ENCODE measurements at places on chromosomes 3 and 15.

DNA sequence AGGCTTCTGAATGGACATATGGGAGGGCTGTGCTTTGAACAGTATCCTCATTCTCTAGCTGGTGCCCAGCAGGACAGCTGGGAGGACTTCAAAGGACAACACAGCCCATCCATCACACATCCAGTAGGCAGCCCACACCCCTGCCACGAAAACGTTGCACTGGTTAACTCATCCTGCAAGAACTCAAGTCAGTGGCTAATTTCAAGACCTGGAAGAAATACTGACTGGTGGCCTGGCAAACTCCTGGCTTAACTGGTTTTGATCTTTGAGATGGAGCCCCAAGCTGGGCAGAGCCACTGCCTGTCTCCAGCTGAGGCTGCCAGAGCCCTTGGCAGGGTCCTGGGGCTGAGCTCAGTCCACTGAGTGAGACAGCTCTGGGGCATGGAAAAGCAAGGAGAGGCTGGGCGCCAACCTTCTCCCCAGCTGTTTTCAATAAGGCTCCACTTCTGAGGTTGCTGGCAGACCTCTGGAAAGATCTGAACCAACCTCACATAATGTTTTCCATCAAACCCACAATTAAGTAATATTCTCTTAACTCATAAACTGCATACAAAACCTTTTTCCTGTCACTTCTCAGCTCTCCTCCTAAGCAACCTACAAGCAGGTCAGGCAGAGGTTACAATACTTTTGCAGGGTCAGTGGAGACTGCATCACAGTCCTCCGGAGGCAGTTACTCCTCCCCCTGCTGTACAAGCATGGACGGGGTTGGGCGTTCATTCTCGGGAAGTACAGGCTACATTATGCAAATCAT, 110.3 kb downstream of the MYLK start:
- no peak for DNase-seq

DNA sequence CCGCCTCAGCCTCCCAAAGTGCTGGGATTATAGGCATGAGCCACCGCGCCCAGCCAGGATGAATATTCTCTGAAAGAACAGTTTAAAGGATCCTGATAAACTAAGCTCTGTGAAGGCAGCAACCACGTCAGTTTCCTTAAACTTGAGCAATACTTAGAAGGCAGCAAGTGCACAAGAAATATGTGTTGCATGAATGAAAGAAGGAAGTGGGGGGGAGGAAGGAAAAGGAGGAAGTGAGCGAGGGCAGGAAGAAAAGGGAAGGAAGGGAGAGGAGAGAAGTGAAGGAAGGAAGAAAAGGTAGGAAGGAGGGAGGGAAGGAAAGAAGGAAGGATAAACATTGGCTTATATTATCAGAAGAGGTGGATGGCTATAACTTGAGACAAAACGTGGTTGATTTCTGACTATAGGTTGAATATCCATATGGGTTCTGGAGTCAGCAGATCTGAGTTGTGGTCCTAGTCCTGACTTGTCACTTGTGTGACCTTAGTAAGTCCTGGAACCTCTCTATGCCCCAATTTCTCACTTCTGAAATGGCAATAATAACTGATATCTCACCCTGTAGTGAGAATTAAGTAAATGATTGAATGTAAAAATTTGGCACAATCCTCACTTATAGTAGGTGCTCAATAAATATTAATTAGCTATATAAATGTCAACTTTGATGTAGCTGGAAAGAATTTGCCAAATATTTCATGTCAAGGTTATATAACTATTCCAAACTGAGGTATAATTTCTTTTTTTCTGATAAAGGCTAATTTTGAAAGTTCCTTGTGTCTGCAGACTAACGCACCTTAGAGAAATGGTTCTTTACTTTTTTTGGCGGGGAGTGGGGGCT, 12.0 kb upstream of the SEMA4B start:
- no peak for DNase-seq

GRCh38 chr15:90037961-90038631, 37.0 kb downstream of the ZNF710 start:
- DNase-seq = no peak

- peak; percentile 78 for DNase-seq
These were observed 4.7 kb upstream of the RNF13 start for GRCh38 chr3:149808209-149808829.

- DNase-seq = no peak
These were observed 48.0 kb downstream of the CGGBP1 start for GRCh38 chr3:88010810-88011209.

DNA sequence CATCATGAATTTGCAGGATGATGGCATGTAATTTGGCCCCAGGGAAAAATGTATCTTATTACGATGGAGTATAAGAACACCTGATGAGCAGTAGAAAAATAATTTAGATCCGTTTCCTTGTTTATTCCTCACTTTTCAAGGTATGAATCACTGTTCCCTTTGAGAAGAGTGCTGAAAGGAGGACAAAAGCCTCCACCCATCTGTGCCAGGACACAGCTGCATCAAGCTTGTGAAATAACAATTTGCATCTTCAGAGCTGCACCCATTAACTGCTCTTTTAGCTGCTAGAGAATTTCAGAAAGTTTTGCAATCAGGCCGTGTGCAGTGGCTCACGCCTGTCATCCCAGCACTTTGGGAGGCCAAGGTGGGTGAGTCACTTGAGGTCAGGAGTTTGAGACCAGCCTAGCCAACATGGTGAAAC, 9.6 kb downstream of the CLDND1 start:
- DNase-seq = no peak

DNA sequence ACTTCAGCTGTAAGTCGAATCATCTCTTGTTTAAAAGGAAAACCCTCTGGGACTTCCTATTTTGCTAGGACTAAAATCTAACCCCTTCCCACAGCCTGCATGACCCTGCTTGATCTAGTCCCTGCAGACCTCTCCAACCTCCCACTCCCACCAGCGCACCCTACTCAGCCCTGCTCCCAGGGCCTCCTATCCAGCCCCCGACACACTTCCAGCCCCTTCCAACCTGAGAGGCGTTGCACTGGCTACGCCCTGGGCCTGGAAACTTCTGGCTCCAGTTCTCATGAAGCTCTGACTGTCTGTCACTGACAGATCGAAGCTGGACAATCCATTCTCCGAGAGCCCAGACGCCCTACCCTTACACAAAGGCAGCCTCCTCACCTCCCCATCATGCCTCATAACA, 21.8 kb downstream of the NTRK3 start:
- DNase-seq = no peak

DNA sequence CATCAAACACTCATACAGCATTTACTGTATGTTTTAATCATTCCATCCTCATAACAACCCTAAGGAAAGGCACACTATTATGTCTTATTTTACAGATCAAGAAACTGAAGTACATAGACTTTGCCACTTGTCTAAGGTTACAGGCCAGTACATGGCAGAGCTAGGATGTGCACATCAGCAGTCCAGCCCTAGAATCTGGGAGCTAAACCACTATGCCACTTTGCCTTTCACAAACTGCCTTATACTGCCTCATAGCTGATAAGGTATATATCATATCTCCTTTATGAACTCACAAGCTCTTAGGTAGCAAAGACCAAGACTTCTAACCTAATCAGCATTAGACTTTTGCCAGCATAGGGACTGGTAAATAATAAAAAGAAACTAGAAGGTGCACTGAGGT, 49.1 kb downstream of the MYO9A start:
- no peak for DNase-seq

GRCh38 chr15:59538494-59538893, 73.1 kb upstream of the GCNT3 start:
- DNase-seq = no peak

GRCh38 chr3:32733631-32734229, 48.7 kb downstream of the CNOT10 start:
- peak; percentile 4 for DNase-seq

- no peak for DNase-seq
These were observed 166.8 kb downstream of the IL1RAP start for GRCh38 chr3:190680691-190681090.

GRCh38 chr3:112338021-112338726, 5.2 kb downstream of the CD200 start:
- DNase-seq = no peak

GRCh38 chr3:185823078-185824044, 1.5 kb downstream of the IGF2BP2 start:
- DNase-seq = no peak

GRCh38 chr3:162196964-162197363, 700.4 kb downstream of the OTOL1 start:
- DNase-seq = no peak

- no peak for DNase-seq
These were observed 41.9 kb downstream of the GPR160 start for GRCh38 chr3:170079536-170080165.

GRCh38 chr3:157263027-157263426, 103.1 kb upstream of the CCNL1 start:
- DNase-seq = no peak

DNA sequence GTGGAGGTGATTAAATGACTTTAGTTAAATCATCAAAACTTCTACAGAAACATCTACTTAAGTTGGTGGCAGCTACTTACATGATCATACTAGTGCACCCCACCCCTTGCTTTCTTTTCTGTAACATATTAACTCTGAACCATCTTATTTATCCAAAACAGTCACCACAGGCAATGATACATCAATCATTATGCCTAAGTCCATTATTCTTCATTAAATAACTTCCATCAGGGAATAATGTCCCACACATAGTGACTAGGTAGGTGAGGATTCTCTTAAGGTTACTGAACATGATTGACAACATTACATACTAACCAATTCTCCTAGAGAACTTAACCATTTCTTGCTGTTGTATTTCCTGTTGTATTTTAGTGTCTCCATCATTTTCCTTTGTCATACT, 210.2 kb downstream of the NR1D2 start:
- DNase-seq = no peak

DNA sequence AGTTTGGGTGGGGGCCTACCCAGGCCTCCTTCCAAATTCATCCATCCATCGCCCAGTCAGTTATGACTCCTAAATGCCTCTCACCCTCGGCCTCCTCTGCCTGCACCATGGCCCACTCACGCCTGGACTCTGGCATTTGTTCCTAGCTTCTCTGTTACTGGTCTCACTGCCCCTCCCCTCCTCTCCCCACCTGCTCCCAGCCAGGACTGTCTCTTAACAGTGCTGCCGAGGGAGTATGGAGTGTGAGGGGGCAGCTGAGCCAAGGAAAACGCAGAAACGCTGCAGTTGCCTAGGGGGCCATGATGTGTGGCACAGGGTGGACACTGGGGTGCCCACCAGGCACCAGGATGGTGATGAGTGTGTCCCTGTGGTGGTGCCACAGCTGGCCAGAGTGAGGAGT, 3.1 kb downstream of the RCCD1 start:
- DNase-seq = no peak

- DNase-seq = no peak
These were observed 160.9 kb downstream of the TIGIT start for GRCh38 chr3:114454551-114455251.

GRCh38 chr3:122754929-122755328, 38.7 kb downstream of the HSPBAP1 start:
- no peak for DNase-seq

DNA sequence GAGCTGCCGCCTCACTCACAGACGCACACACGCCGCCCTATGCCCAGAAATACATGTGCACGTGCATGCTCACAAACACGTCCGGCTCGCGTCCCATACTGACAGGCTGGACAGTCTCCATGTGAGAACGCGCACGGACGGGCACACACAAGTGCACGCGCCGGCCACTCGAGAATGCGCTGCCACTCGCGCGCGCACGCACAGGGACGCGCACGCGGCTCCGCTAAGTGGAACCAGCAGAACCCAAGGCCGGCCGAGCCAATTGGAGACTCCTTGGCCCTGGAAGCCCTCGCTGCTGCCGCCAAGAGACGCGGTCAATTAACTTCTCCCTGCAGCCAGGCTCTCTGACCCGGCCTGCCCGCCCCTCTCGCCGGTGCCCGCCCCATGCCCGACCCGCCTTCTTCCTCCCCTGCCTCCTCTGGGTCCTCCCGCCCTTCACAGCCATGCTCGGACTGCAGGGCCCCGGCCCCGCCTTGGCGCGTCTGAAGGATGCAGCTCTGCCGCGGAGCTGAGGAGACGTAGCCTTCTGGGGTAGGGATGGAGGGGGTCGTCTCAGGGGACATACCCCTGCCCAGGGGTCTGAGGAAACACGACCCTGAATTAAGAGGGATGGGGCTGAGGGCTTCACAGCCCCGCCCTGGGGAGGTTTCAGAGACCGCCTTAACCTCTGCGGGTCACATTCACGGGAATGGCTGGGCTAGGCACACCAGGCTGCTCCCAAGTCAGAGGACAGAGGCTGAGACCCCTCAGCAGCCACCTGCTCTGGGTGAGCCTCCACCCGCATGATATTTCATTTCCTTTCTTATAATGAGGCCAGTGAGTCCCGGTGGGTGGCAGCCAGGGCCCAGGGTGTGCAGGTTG, 15.0 kb downstream of the PTH1R start:
- no peak for DNase-seq

GRCh38 chr3:134992586-134992985, 197.5 kb downstream of the EPHB1 start:
- no peak for DNase-seq

GRCh38 chr3:159629329-159630084, 359.1 kb upstream of the IL12A start:
- no peak for DNase-seq

DNA sequence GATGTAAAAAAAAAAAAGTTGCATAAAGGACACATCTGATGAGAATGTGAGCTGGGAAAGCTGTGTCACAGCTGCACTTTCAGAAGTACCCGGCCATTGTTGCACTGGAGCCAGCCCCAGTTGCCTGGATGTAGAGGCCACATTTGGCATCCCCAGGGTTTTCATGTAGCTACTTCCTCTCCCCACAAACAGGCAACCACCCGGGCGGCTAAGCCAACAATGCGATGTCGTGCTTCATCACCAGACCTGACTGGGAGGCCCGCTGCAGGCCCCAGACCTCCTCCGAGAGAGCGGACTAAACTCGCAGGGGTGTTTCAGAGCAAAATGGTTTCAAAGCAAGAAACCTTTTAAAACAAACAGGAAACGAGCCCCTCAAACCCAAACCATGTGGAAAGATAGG, 142.3 kb downstream of the TMCO5A start:
- DNase-seq = no peak

DNA sequence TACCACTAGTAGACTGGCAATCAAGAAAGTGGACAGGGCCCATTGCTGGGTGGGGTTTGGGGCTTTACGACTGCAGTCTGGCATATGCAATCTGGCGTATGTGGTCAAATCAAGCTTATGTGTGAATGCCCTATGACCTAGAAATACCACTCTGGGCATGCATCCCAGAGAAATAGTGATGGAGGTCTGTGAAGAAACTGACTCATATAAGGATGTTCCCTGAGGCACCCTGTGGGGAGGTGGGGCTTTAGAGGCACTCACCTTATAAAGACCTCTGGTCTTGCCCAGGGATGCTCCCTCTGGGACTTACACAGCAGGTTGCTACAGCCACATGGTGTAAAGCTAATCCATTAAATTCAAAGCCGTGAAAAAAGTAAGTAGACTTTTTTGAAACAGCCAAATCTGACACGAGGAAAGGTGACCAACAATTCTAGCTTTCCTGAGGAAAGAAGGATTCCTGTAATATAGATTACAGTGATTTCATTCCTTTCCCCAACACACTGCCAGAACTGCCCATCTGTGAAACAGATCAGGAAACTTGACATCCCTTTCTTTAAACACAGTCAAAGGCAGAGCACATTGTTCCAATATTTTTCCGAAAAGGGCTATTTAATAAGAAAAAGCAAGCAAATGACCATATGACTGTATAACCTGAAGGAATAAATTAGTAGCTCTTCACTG, 13.6 kb downstream of the RARRES1 start:
- DNase-seq = no peak
